ENCODE measurements at places on chromosomes 5 and 9.

- no peak for DNase-seq
Observed at GRCh38 chr5:132299917-132300316, 5.7 kb downstream of the SLC22A4 start.

DNA sequence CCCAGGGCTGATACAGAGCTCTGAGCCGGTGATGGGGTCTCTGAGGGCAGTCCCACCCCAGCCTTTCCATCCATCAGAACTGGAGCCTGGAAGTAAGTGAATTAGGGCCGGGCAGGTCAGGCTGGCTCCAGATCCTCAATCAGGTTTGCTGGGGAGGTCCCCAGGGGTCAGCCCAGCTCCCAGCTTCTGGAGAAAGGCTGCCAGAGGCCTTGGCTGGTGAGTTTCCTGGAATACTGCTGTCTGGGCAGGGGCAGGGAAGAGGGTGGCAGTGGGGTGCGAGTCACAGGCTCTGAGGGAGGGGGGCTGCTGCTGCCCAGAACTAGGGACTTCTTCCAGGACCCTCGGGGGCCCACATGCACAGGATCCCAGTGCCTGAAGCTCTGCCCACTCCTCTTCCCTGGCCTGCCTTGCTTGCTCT, 200.6 kb upstream of the MVB12B start:
- no peak for DNase-seq

DNA sequence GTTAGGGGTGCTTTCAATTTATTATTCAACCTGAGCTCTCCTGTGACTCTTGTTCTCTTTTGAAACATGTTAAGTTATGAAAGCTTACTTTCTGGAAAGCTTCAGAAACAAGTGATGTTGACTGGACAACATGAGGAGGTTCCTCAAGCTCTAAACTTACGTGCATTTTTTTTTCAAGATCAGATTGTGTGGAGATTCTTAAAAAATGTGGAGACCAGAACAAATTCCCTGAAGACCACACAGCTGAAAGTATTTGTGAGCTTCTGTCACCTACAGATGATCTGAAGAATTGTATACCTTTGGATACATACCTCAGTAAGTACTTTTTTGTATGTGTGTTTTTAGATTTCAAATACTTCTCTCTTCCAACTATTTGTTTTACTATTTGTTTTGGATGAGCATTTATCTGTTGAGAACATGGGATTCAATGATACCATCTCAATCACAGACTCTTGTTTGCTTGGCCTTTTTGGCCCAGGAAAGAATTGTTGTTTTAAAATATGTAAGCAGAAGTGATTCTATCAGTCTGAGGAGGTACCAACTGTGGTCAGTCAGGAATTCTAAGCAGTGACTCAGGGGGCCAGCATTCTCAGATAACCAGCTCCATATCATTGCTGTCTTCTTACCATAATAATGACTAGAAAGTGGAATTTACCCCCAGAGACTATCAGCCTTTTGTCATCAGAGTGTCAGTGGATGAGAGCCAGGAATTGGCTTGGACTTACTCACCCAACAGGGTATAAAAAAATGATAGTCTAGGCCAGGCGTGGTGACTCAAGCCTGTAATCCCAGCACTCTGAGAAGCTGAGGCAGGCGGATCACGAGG, 34.4 kb upstream of the GLIPR2 start:
- DNase-seq = no peak

DNA sequence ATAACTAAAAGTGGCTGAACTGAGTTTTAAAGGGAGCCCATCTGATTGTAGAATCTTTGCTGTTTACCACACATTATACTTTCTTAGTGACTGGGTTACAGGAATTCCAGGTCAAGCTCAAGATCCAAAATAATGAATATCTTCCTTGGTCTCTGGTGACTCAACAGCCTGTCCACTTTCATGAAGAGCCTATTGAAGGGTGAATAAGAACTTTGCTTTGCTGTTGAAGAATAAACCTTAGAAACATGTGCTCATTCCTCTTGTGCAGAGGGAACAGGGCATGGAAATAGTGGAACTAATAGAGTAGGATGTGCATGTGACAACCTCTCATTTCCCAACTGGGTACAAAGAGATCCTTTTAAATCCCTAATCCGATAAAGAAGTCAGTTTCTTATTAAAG, 21.4 kb downstream of the ALDH1A1 start:
- no peak for DNase-seq

DNA sequence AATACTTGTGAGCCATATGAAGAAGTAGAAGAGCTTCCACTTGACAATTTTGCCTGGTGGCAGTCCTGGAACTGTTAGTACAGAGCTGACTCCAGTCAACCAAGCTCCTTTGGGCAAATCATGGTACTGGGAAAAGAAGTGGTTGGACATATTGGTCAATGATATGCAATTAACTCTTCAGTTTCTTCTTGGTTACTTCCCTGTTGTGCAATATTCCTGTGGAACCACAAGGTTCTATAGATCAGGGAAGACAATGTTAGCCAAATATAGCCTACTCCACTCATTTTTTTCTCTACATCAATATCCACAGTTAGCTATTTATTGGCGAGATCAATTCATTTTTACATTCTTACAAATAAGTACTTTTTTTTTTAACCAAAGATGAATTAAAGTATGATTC, 14.4 kb upstream of the GDA start:
- no peak for DNase-seq

DNA sequence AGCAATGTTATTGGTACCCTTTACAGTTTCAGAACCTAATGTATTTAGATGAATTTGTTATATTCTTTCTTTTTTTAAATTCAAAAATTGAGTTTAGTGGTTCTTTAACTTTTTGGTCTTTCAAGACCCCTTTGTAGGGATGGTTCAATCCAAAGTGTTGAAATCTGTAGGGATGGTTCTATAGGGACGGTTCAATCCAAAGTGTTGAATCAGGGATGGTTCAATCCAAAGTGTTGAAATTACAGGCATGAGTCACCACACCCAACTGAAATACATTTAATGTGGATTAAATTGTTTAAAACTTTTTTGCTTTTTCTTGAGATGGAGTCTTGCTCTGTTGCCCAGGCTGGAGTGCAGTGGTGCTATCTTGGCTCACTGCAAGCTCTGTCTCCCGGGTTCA, 30.6 kb downstream of the SNX2 start:
- no peak for DNase-seq

- DNase-seq = no peak
Observed at GRCh38 chr9:130187523-130187846, 15.3 kb downstream of the NCS1 start.

DNA sequence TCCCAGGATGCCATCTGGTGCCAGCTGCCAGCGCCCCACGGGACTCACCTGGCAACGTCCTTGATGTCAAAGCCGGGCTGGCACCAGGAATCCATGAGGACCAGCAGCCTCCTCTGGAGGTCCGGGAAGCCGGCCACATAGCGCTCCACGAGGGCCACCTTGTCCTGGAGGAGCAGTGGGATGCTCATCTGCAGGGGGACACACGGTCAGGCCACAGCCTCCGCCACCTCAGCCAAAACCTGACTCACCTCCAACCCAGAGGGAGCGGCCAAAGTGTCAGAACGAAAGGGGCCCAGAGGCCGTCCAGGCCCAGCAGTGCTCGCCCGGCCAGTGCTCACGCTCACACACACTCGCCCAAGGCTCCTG, 56.5 kb downstream of the EXD3 start:
- no peak for DNase-seq

- no peak for DNase-seq
Observed at GRCh38 chr5:163106098-163106497, 331.3 kb upstream of the CCNG1 start.

DNA sequence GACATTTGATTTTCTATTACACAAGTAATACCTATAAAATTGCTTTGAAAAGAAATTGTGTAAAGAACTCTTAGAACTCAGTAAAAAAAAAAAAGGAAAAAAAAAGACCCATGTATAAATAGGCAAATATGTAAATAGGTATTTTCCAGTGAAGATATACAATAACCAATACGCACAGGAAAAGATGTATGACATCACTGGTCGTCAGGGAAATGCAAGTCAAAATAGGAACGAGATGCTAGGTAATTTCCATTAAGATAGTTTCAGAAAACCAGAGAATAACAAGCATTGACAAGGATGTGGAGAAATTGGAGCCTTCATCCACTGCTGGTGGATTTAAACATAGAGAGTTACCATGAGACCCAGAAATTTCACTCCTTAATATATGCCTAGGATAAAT, 708.8 kb downstream of the MTRR start:
- no peak for DNase-seq

DNA sequence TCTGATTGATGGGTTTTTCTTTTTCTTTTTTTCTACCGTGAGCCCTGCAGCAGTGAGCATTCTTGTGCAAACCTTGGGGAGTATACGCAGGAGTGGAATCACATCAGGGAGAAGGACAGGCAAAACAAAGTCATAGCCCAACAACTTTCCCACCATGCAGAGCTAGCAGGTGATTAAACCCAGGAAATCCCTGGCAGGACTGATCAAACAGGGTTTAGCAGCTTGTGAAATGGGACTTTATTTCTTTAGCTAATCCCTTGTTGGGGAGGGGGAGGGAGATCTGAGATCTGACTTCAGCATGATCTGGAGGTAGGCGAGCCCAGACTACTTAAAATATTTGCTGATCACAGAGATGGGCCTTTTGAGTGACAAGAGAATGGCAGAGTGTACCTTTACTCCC, 162.0 kb upstream of the GLRA1 start:
- DNase-seq = no peak

GRCh38 chr9:86708918-86709835, 238.1 kb downstream of the GAS1 start:
- DNase-seq = no peak

DNA sequence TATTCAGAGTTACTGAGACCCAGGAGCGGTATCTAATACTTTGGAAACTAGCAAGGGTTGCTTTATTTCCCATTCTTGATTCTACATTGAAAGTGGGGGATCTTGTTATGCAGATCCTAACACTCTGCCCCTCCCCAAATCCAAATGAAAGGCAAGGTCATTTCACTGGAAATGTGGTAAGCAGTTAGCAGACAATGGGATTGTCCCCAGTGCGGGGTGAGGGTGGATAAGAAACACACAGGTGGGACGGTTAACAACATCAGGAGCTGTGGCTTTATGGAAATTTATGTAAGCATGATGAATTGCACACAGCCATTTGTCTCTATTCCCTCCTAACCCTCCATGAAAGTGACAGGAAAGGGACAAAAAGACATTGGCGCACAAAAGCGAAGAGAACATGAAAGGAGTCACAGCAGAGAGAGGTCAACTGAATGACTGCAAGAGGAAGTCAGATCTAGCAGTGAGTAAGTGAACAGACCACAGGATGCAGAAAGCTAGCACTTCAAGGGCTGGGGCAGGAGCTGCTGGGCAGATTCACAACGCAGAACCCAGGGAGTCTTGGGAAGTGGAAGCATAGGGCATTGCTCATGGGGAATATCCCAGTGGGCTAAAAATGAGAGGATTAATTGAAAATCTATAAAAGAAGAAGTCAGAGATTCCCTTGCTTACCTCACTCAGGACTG, 184.4 kb downstream of the HSD17B3 start:
- DNase-seq = no peak

DNA sequence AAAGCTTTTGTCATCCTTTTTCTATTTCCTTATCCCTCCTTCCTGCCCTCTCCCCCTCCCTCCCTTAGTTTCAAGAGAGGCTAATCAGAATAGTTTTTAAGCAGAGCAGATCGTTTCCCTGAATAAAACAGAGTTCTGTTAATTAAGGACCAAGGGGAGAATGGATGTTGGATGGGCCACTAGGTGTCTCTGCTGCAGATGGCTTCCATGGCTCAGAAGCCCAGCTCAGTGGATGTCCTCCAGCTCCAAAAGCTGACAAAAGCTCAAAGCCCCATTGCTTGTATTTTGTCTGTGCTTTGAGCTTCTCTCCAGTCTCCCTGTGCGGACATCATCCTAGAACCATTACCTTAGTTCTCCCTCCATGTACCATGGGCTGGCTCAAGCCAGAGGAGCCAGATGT, 21.0 kb upstream of the NPR3 start:
- no peak for DNase-seq

- no peak for DNase-seq
Observed at GRCh38 chr9:25519286-25519685, 159.0 kb downstream of the TUSC1 start.

DNA sequence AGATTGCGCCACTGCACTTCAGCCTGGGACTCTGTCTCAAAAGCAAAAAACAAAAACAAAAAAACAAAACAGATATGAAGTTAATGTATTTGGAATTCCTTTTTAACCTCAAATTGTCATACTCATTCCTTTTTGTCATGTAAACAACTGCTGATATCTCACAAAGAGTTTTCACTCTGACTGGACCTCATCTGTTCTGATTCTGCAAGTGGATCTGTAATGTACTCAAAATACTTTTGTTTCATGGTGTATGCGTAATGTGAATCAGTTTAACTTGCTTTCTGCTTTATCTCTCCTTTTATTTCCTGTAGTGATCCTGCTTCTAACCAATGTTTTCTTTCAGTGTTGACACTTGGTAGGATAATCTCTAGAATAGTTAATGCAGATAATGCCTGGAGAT, 106.7 kb downstream of the FOCAD start:
- DNase-seq = no peak

DNA sequence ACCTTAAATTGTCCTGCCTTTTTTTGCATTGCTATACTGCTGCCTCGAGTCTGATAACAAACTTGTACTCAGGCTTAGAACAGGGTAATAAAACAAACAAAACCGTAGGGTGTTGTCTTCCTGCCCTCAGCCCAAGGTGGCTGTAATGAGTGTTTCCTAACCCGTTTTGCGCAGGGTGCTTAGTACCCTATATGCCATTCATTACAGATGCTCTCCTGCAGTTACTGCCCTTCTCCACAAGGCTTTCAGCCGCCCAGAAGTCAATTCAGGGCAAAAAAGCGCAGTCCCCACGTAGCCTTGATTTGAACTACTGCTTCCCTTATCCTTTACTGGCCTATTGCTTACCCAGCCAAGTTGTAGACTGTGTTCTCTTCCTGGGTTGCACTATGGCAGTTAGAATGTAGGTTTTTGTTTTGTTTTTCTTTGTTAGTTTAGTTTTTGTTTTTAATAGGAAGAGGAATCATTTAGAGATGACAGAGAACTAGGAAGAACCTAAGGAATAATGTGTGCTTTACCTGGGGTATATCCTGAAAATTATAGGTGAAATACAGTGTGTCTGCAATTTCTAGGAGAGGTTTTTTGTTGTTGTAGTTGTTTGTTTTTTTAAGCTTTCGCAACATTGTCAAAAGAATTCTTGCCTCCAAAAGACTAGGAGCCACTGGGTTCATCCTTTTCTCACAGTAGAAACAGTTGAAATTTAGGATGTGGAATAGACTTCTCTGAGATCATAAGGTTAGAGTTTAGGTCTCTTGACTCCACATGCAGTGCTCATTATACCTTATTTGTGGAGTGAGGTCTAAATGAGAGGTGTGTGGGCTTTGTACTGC, 1.3 kb downstream of the HMGXB3 start:
- peak; percentile 28 for DNase-seq

DNA sequence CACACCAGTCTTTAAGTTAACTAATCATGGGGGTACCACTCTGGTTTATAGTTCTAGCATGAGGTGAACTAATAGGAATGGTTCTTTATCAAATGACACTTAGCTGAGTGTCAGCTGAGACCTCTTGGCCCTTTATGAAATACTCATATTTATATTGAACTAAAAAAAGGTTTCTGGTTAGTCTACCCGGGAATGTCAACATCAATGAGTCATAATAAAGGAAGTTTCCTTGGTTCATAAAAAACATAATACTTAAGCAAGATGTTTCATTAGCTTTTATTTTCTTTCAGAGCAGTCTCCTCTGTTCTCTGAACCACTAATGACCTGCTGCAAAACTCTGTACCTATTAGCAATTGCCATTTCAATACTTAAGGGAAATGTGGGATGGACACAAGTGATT, 13.7 kb downstream of the DAB2 start:
- DNase-seq = no peak

Data from activated CD4-positive, CD25-positive, alpha-beta regulatory T cell treated with anti-CD3 and anti-CD28 coated beads, Interleukin-2, amount 50 U/mL, for 16 hours (primary cell).